ENCODE measurements at places on chromosomes 12 and 14.

GRCh38 chr14:93683226-93683625, 105.1 kb downstream of the PRIMA1 start:
- no peak for DNase-seq

DNA sequence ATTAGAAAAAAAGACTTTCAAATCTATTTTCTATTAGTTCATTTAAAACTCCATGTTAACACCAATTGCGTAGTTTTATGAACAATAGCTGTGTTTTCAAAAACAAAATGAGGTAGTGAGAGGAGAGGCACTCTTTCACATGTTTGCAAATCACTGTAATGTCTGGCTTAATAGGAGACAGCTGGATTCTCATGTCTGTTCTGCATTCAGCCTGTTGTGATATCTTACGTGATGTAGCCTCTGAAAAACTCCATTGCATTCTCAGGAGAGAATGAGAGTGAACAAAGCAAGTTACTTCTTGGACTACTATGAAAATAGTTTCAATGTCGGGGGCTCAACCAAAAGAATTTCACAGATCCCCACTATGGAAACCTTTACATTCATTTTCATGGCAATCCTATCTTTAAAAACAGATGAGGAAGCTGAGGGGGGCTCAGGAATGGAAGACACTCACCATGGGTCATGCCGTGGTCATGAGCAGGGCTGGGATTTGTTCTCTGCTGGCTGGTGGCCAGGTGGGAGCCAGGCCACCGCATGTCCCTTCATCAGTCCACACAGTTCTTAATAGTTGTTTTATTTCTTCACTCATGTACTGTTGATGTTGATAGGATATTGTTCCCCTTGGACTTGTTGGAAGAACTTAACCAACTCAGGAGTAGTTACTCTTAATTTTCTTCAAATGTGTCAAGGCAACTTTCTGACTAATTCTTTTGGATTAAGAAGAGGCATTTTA, 346.2 kb upstream of the FAR2 start:
- no peak for DNase-seq

DNA sequence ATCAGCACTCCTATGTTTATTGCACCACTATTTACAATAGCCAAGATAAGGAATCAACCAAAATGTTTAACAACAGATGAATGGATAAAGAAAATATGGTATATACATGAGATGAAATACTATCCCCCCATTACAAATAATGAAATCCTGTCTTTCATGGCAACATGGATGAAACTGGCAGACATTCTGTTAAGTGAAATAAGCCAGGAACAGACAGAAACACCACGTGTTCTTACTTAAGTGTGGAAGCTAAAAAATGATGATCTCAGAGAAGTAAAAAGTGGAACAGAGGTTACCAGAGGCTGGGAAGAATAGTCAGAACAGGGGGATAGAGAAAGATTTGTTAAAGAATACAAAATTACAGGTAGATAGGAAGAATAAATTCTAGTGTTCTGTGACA, 113.7 kb upstream of the MDM1 start:
- DNase-seq = no peak

GRCh38 chr12:65649126-65649525, 175.2 kb upstream of the HMGA2 start:
- DNase-seq = no peak

DNA sequence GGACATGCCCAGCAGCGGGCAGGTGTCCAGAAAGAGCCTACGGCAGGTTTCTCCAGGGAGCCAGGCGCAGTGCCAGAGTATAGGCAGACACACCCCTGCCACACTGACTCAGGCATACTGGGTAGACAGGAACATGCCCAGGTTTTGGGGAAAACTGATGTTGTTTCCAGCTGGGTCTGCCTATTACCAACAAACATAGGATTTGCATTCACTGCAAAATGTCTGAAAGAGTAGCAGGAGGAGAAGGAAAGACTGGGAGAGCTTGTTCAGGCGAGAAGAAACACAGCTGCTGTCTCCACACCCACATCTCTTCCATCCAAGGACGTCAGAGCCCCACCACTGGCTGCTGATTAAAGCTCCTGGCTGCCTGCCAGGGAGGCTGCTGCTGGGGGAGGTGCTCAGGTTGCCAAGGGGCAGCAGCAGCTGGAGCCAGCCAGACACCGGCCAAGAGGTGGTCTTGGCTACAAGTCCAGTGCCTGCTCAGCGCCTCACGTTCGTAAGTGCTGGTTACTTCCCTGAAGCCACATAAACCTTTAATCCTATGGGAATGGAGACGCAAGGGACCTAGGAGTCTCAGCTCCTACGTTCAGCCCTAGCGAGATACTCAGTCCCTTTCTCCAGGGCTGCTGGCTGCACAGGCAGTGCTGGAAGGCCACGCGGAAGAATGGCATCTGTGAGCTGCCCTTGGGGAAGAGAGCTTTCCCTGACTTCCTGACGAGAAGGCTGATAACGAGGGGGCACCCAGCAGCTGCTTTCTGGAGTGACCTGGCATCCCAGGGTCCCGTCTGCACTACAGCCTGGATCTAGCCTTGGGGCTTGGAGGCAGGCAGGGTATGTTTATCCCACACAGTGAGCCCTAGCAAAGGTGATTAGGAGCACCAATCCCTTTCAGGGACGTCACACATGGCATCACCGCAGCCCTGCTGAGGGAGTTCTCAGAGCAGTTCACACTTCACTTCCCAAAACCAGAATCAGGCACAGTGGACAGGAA, 58.1 kb downstream of the PLEKHG3 start:
- DNase-seq = no peak

DNA sequence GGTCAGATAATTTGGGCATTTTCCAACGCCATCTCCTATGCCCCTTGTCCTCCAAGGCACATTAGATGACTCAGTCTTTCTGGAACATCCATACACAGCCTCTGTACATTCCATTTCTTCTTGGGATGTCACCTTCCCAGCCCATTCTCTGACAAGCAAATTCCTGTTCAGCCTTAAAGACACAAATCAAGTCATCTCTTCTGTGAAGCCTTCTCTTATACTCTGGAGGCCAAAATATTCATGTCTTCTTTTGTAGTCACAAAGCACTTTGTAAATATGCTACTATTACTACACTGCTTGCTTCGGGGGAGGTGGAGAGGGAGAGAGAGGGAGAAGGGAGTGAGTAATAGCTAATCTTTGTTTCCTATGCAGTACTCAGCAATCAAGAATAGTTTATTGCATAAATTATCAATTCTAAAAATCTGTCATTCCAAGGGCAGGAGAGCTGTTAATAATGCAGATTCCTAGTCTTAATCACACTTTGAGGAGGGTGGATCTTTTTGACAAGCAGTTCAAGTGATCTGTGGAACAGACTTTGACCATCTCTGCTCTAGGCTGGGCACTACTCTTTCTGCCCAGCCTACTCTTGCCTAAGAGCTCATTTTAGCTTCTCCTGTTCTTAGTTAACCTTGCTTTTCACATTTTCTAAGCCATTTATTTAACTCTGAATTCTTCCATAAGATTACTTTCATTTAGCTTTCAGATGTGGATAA, 27.9 kb downstream of the KCNMB4 start:
- DNase-seq = no peak

GRCh38 chr12:105523164-105524057, 192.9 kb downstream of the C12orf75 start:
- no peak for DNase-seq

GRCh38 chr14:38964630-38965029, 138.4 kb downstream of the SEC23A start:
- DNase-seq = no peak

DNA sequence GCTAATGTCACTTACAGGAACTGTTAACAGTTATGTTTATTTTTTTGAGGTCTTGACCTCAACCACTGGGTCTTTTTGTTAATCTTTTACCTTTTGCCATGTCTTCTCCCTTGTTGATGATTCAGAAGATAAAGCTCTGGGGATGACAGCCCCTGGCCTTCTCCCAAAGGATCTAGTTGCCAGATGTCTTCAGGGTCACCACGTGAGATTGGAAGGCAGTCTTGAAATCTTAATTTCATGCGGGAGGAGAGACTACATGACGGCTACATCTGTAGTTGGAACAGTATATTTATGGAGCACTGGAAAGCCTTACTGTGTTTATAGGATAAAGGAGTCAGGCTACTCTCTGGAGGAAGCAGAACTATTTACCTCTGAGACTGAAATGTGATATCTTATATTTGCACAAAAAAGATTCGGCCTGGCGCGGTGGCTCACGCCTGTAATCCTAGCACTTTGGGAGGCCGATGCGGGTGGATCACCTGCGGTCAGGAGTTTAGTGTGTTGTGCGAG, 5.6 kb downstream of the MLEC start:
- no peak for DNase-seq

DNA sequence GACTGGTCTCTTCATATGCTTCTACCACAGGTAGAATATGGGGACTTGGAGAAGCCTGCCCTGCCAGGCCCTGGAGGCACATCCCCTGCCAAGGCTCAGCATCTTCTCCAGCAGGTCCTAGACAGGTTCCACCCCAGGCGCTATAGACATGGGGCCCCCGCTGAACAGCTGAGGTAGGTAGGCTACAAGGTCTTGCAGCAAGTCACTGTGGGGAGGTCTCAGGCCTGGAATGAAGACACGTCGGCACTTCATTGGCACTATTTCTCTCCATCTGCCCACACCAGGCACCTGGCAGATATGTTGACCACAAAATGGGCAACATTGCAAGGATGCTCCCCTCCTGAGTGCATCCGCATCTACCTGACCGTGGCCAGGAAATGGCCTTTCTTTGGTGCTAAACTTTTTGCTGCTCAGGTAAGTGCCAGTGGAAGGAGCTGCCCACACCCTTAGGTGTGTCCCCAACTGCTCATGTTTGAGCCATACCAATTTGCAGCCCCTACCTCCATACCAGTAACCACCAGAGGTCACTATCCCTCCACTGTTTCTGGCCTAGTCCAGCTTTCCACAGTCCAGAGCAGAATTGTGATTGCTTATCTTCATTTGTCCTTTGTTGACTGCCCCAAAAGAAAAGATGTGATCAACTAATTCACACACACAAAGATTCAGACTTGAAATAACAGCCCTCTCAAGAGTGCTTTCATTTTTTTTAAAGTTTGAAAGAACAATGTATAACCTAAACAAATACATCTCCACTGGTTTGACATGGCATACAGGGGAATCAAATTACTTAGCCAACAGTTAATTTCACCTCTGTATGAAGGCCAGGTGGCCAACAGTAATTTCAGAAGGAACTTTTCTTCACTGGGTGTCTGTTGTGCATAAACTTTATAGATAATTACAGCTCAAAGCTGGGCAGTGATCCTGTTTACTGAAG, 16.1 kb downstream of the PIGH start:
- peak; percentile 77 for DNase-seq

DNA sequence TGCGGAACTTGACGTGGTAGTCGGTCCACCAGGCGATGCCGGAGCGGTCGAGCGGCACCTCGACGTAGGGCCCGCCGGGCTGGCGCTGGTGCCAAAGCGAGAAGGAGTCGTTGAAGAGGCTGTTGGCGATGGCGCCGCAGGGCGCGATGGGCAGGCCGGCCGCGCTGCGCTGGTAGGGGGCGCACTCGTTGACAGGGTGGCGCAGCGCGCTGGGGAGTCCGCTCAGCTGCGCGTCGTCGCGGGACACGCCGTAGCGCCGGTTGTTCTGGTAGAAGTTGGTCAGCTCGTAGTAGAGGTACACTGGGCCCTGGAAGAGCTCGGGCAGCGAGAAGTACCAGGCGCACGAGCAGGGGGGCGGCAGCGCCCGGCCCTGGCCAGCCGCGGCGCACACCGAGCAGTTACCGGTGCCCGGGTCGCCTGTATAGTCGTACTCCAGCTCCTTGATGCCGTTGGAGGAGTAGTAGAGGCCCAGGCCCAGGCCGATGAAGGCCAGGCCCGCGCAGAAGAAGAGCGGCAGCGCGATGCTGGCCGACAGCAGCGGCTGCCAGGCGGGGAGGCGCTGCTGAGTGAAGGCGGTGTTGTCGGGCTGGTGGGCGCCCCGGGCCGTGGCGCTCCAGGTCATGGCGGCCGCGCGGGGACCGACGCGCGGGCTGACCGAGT, 482 bp downstream of the TMEM30B start:
- peak; percentile 46 for DNase-seq

DNA sequence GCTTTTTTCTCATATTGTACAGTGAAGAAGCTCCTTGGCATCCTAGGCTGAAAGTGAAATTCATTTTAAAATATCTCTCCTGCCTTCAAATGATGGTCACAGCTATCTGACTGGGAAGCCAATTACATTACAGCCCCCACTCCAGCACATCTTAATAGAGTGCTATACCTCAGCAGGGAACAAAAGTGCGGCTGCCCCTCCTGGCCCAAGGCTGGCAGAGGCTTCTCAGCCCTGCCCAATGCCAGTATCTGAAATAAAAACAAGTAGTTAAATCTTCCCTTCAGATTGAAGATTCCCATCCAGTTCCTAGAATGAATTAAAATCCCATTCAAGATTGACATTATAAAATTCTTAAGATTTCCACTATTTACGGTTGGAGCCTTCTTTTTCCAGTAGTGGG, 54.9 kb upstream of the GNG2 start:
- no peak for DNase-seq

DNA sequence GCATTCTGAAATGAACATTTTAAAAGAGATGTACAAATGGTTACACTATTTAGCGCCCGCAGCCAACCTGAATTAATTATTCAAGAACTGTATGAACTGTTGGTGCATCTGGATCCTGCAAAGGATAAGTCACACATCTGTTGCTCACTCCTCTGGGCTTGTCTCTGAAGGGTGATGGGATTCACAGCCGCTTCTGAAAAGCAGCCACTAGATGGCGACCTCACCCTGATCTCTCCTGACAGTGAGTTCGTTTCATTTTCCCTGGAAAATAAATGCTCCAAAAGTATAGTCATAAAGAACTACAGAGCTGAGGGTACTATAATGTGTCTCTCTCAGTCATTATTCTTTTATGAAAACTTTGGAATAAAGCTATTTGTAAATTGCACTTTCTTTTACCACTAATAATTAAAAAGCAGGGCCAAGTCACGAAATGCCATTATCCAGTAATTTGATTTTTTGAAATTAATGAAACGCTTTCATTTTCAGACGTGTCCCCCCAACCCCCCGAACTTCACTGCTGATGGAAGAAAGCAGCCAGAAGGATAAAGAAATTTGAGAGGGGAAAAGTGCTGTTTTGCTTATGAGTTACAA, 789.6 kb downstream of the NRXN3 start:
- DNase-seq = peak; percentile 53

DNA sequence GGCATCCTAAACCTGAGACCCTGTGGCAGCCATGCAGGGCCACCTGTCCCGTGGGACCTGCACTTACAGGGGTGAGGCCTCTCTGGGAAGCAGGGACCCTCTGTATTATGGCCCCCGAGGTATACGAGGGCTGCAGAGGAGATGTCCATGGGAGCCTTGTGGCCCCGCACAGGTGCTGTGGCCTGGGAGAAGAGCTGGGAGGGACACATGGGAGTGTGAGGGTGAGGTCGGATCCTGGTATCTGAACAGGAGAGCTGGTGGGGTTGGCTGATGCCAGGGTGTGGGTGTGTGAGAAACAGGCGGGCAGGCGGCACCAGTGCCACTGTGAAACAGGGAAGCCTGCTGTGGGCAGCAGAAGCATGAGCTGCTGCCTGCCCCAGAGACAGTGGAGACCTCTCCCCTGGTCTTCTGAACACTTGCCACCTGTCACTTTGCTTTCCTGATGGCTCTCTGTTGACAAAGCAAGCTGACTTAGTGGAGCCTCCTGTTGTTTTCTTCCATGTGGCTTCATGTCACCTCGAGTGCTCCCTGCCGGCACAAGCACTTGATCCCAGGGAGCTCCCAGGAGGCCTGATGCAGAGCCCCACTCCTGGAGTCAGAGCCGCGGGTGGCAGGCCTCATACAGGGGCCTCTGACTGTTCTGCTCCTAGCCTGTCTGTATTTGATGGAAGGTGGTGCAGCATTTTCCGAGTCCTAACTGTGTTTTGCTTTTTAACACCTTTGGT, 19.8 kb upstream of the AMN start:
- no peak for DNase-seq

- DNase-seq = no peak
Measured at GRCh38 chr14:54108481-54109471, 152.2 kb upstream of the BMP4 start.

GRCh38 chr12:68483592-68484383, 126.9 kb upstream of the RAP1B start:
- DNase-seq = no peak
